ENCODE measurements at places on chromosomes 16 and 17. TPM values are rescaled to one million over a fixed set of nuclear protein-coding genes. Genes with fewer than 3 reads are reported as not detected.

DNA sequence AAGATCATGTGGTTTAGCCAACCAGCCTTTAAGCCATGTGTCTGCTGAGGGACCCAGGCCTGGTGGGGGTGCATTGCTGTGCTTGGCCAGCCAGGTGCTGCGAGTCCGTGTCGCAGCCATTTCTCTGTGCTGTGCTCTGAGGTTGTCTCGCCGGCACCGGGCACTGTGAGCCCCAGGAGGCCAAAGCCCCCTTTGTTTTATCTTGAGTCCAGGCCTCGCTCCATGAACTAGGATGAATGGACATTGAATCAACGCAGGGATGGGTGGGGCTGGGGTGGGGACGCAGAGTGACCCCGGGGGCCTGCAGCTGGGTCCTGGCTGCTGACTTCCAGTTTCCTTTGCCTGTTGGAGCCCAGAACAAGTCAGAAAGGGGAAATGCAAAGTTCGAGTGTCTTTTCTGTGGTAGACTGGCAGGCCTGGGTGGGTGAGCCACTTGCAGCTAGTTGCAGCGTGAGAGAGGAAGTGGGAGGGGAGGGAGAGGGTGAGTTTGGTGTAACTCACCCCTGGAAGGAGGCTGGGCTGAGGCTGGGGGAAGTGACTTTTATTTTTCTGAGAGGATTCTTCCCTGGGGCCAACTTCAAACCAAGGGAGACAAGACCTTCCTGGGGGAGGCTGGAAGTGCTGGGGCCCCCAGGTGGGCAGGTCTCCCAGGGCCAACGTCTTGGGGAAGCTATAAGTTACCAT, 324.7 kb downstream of the SEC14L1 start:
- peak; percentile 58 for DNase-seq

GRCh38 chr17:44310609-44311376, 2.4 kb downstream of the RUNDC3A start:
- no peak for DNase-seq

- no peak for DNase-seq
Observed at GRCh38 chr17:69404399-69404798, 10.1 kb upstream of the MAP2K6 start.

GRCh38 chr17:5933430-5933829, 136.7 kb upstream of the WSCD1 start:
- DNase-seq, result no peak

- no peak for DNase-seq
Observed at GRCh38 chr17:6800422-6801027, 24.5 kb downstream of the FBXO39 start.

- DNase-seq, result no peak
Observed at GRCh38 chr16:81140930-81141780, 45.0 kb upstream of the GCSH start.

GRCh38 chr17:1535737-1536136, 19.3 kb upstream of the INPP5K start:
- DNase-seq, result no peak

DNA sequence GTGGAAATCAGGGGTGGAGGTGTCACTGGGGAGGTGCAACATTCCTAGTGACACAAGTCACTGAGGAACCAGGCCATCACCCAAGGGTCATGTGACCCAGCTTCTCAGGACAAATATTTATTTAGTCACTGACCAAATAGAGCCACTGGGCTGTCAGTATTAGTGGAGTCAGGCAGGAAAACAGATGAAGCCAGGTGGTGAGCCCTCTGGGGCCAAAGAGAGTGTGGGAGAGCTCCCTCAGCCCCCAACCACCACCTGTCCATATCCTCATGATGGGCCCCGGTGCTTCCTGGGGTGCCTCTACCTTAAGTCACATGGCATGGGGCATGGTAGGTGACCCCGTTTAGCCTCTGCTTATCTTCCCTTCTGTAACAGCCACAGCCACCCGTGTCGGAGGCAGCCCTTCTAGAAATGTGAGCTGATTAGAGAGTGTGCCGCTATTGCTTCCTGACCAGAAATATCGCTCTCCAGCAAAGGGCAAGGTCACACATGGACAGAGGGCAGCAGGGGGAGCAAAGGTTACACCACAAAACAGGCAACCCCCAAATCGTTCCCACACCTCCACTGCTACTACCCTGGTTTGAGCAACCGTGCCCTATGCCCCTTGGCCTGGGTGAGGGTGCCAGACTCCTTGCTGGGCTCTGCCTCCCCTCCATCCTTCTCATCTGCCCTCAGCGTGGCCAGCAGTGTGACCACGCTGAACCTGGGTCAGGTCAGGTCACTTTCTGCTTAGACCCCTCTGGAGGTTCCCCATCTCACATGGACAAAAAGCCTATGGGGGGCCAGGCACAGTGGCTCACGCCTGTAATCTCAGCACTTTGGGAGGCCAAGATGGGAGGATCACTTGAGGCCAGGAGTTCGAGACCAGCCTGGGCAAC, 8.6 kb upstream of the AKTIP start:
- DNase-seq, result no peak

GRCh38 chr17:83193336-83194185, 114.2 kb downstream of the METRNL start:
- no peak for DNase-seq

DNA sequence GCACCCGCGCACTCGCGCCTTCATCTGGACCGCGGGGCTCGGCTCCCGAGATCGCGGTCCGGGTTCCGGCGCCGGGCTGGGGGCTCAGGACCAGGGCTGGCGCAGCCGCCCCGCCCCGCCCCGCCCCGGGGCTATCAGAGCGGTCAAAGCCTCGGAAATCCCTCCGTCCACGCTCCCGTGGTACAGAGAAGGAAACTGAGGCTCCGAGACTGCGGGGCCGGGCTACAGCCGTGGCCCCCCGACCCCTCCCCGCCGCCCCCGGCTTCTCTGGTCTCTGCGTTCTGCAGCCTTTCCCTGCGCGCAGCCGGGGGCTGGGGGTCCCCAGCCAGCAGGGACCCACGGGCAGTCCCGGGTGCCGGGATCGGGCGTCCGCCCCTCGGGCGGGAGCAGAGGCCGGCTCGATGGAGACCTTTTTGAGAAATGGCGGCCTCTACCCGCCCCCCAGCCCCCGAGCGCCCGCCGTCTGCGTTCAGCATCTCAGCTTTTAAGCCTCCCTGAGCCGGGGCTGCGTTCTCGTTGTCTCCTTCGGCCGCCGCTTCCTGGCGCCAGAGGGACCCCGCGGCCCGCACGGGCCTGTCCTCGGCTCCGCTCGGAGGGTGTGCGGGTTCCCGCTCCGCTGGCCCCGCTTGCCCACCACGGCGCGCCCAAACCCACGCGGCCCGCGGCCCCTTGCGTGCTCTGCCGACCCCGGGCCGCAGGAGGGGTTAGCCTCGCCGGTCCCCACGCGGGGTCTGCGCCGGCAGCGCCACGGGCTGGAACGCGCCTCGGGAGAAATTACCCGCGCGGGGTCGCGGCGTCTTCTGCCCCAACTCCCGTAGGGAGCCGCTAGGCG, 1.5 kb upstream of the NPTX1 start:
- DNase-seq, result peak; percentile 38

- no peak for DNase-seq
Observed at GRCh38 chr16:78097548-78097947, 1.9 kb upstream of the WWOX start.

- no peak for DNase-seq
Observed at GRCh38 chr17:8518326-8518725, 82.6 kb downstream of the NDEL1 start.

DNA sequence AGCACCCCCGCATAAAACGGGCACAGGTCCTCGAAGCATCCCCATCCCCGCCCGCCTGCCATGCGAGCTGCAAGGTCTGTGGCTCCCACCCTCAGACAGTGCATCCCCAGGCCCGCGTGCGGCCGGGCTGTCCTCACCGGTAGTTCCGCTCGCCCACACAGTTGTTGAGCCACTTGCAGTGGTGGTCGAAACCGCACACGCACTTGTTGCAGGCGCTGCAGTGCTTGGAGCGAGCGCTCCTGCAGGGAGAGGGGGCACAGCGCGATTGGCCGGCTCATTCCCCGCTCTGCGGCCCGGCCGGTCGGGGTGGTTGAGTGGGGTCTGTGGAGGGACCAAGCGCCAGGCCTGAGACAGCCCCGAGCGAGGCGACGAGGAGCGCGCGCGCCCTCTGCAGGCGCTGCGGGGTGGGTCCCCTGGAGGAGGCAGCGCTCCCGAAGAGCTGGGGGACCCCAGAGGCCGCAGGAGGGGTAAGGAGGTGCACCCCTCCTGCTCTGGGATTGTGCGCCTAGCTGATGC, 6.0 kb upstream of the TPPP3 start:
- DNase-seq, result peak; percentile 66

- no peak for DNase-seq
Observed at GRCh38 chr16:46691726-46692125, 2.3 kb downstream of the ORC6 start.

GRCh38 chr17:83142619-83143018, 63.2 kb downstream of the METRNL start:
- no peak for DNase-seq

GRCh38 chr16:4481526-4481925, 5.3 kb downstream of the HMOX2 start:
- DNase-seq, result no peak

DNA sequence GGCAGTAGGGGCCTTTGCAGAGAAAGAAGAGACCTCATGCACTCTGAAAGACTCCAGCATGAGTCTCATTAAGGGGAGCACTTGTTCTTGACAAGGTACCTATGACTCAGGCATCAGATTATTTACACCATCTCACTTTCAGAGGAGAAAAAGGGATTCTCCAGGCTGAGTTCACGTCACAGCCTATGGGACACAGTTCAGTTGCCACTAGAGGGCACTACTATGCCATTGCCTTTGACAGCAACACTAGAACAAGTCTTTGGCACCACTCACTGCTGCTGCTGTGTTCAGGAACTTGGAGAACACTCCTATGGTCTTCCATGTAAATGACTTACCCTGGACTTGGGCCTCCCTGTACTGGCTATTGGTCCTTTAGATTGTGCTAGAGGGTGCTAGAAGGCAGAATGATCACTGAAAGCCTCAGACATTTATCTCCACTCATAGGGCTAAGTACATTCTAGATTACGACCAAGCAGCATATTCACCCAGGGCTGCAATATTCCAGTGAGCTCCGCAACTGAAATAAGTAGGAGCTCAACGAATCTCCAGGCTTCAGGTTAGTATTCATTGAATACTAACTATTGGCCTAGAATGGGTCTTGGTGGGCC, 225.1 kb upstream of the CA10 start:
- no peak for DNase-seq

- no peak for DNase-seq
Observed at GRCh38 chr16:56753410-56753809, 23.5 kb downstream of the NUP93 start.

DNA sequence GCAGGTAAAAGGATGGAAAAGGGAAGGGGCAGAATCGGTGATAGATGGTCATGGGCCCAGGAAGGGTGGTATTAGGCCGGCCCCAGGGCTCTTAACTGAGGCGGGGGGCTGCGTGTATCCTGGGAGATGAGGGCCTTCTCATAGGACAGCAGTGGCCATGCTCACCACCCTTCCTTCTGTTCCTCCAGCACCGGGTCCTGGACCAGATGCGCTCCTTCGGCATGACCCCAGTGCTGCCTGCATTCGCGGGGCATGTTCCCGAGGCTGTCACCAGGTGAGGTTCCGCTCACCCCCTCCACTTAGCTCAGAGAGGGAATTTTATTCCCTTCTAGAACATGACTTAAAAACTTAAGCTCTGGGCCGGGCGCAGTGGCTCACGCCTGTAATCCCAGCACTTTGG, 2.4 kb downstream of the NAGLU start:
- DNase-seq, result no peak

- DNase-seq, result peak; percentile 82
Observed at GRCh38 chr17:82317394-82318168, at the start of gene CD7. Gene CD7, minus strand, starts transcription at chr17:82317608. Its CDS starts 113 bp downstream, at chr17:82317495.

DNA sequence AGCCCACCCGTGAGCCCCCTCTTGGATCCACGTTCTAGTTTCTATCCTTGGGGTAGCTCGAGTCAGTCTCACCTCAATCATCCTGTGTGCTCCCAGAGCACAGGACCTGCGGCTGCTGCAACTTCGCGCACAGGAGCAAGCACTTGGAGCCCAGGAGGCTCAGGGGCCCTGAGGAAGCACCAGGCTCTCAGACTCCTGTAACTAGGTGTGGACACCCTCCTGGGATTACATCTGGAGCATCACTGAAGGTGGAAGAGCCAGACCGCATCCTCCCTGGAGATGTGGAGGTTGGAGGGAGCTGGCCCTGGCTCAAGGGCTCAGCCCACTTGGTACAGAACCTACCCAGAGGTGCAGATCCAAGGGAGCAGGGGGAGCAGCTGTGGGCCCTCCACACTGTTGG, 2.7 kb downstream of the HBQ1 start:
- DNase-seq, result no peak

- no peak for DNase-seq
Observed at GRCh38 chr16:50868577-50868976, 126.7 kb downstream of the CYLD start.

GRCh38 chr16:84036982-84037425, 5.6 kb downstream of the SLC38A8 start:
- DNase-seq, result no peak

Gene CCL4
- 24.6 TPM for total RNA-seq

Gene DOC2A
- not detected for total RNA-seq

Gene TBC1D3D
- total RNA-seq, result 0.36 TPM

Gene KCNH4
- 0.42 TPM for total RNA-seq

Gene OTOP3
- total RNA-seq, result not detected

Gene NOS2
- 0.08 TPM for total RNA-seq

Gene SLC13A2
- total RNA-seq, result not detected

Gene GAS7
- total RNA-seq, result 4.2 TPM

Gene KRTAP9-6
- total RNA-seq, result not detected

Gene PRAC1
- total RNA-seq, result not detected

Gene TBC1D3C
- not detected for total RNA-seq

Gene LITAFD
- total RNA-seq, result not detected

Gene RAMP2
- total RNA-seq, result not detected

All from CD8-positive, alpha-beta T cell (primary cell).